ENCODE measurements at places on chromosomes 16 and 17.

DNA sequence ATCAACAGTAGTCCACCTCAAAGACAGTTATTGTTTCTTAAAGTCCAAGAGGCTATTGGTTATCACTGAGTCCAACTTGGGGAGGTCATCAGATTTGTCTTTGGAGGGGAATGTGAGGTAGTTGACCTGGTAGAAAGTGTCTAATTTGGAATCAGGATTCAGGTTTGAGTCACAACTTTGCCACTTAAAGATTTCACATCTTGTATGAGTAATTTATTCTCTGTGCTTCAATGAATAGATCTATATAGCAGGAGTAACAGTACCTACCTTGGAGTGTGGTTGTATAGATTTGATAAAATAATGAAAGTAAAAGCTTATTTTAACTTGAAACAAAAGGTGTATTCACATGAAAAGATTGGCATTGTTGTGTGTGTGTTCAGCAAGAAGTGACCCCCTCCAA, 119.3 kb upstream of the TBX2 start:
- DNase-seq, result no peak

- DNase-seq, result no peak
Observed at GRCh38 chr17:79595471-79595870, 15.4 kb downstream of the RBFOX3 start.

DNA sequence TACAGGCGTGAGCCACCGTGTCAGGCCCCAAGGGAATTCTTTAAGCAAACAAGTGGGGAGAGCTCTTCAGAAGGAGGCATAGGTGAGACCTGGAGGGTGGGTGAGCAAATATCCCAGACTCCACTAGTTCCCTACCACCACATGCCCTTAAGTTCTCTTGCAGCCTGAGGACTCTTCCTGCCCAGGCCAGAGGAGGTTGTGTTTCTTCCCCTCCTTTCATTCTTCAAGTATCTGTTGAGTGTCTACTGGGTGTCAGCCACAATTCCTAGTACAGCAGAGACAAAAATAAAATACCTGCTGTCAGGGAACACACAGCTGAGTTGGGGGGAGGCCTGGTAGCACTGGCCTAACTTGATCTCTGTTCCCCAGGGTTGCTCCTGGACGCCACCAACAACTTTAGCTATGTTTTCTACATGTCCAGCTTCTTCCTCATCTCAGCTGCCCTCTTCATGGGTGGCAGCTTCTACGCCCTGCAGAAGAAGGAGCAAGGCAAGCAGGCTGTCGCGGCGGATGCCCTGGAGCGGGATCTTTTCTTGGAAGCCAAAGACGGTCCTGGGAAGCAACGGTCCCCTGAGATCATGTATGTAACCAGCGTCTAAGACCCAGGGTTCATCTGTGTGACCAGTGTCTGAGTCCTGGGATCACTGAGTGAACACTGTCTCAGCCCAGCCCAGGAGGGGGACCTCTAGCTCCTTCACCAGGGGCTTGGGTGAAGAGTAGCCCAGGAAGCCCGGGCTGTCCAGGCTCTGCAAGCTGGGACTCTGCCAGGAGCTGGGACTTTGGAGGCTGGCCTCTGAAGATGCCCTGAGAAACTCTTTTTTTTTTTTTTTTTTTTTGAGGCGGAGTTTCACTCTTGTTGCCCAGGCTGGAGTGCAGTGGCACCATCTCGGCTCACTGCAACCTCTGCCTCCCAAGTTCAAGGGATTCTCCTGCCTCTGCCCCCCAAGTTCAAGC, 5.9 kb upstream of the ARMC7 start:
- DNase-seq, result no peak

DNA sequence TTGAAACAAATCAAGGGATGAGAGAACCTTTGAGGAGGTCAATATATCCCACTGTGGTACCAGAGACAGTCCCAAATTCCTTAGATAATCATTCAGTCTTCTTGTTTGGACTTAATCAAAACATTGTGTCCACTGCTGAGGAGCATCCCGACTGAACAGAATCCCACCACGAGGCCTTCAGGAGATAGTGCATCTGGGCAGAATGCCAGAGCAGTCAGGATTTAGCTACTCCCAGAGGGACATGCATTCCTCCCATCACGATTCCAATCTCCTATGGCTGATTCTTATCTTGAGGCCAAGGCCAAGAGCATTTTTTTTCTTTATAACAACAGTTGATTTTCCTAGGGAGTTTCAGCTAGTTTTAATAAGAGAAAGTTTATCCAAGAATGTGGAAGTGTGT, 87.4 kb upstream of the COX10 start:
- no peak for DNase-seq

- no peak for DNase-seq
Observed at GRCh38 chr17:5365831-5366230, 53.6 kb downstream of the NUP88 start.

GRCh38 chr17:1640329-1641064, 5.0 kb downstream of the SCARF1 start:
- no peak for DNase-seq

- no peak for DNase-seq
Observed at GRCh38 chr17:51722994-51723393, 435.5 kb downstream of the CA10 start.

- DNase-seq, result no peak
Observed at GRCh38 chr17:80163336-80163735, 6.5 kb upstream of the CARD14 start.

GRCh38 chr17:55735731-55736405, 13.2 kb upstream of the TMEM100 start:
- DNase-seq, result no peak

- no peak for DNase-seq
Observed at GRCh38 chr17:7261379-7262191, 693 bp downstream of the CLDN7 start.

GRCh38 chr17:7293816-7294613, 424 bp downstream of the YBX2 start:
- DNase-seq, result no peak

DNA sequence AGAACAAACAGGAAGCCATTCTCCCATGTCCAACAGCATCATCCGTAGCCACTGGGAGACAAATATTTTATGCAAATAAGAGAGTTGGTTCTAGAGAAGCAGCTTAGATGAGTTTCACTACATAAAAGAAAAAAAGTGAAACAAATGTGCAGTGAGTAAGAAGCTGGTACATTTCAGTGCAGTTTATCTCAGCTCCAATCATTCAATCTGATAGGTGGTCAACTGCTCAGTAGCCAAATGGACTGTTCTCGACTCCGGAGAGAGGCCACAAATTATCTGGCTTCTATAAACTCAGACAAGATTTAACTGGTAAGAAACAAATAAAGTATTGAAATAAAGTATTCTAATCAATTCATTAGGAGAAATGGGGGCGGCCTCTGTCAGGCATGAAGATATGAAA, 68.3 kb downstream of the MAF start:
- DNase-seq, result no peak

DNA sequence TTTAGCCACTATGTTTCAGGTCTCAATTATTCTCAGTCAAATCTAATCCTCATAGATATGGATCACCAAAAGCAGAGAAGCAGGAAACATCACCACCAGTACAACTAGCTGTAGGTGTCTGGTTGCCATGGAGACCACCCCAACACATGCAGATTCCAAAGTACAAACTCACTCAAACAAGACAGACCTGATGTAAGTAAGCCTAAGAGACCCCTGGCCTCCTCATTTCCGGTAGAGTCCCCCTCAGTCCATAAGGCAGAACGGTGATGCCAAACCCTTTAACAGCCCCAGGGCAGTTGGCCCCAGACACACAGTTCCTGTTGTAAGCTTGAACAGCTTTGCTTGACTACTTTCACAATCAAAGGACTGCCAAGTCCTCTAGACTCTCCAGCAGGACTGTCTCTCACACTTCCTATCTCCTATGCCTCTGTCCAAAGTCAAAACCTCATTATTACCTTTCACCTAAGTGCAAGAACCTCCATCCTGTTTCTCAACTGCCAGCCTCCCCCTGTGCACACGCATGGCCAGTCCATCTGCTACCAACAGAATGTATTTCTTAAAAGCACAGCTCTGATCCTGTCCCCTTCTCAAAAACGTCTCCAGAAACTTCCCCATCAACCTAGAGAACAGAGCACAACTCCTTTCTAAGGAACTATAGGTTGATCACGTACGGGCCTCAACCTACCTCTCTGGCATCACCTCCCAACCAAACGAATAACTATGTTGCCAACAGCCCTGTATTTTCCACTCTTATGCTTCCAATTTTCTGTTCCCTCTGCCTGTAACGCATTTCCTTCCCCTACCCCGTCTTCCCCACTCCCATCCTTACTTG, 23.9 kb downstream of the SLC39A11 start:
- peak; percentile 13 for DNase-seq

DNA sequence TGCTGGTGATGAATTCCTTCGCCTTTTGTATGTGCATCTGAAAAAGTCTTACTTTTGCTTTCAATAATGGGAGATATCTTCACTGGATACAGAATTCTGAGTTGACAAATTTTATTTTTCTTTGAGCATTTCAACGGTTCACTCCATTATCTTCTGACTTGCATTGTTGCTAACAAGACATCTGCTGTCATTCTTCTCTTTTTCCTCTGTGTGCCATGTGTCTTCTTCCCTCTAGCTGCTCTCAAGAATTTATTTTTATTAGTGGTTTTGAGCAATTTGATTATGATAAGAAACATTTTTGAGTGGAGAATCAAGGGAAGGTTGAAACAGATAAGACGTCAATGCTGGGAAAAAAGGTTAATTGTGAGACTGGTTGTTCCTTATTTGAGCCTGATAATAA, 471.8 kb downstream of the CDH13 start:
- no peak for DNase-seq

- no peak for DNase-seq
Observed at GRCh38 chr16:89491974-89492687, 1.8 kb upstream of the ANKRD11 start.

DNA sequence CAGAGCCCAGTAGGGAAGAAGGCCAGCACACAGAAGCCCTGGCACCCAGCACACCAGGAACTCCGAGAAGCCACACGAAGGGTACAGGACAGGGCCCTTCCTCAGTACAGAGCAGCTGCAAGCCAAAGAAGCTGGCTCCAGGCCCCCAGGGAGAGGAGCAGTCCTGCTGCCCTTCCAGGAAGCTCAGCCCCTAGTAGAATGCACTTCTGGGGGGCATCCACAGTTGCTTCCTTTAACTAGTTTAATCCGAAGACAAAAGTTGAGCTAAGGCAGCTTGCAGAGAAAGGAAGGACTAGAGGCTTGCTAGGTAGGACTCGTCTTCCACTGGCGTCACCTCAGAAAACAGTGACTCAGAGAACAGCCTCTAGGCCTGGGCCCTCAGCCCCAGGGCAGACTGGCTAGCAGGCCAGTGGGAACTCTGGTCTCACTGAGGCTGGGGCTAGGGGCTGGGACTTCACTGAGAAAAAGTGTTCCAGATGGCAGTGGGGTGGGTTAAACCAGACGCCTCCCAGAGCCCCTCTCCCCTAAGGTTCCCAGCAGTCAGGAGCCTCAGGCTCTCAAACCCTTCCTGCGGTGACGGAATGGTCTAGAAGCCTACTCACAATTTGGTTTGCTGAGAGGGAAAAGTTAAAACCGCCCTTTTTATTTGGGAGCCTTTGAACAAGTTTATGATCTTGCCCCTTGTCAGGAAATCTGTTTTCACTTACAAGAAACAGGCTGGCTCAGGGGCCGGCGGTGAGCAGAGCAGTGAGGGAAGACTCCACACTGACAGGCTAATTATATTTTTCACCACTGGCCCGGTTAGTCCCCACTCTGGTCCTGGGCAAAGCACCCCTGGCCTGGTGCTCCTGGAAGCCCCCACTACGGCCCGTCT, 41.4 kb downstream of the ACTG1 start:
- no peak for DNase-seq

DNA sequence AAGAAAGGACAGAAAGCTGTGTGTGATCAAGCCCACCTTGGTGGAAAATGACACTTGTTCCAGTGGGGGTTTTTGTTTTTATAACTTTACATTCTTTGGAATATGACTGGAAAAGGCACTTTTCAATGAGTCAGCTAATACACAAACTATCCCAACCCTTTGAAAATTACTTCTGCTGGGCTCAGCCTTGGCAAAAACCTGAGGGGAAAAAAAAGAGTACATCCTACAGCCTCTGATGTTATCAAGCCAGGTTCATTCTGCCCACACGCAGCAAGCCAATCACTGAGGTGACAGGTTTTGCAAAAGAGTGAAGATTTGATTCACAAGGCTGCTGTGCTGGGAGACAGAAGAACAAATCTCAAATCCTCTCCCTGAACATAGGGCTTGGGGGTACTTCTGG, 484.5 kb upstream of the ERCC4 start:
- DNase-seq, result no peak

DNA sequence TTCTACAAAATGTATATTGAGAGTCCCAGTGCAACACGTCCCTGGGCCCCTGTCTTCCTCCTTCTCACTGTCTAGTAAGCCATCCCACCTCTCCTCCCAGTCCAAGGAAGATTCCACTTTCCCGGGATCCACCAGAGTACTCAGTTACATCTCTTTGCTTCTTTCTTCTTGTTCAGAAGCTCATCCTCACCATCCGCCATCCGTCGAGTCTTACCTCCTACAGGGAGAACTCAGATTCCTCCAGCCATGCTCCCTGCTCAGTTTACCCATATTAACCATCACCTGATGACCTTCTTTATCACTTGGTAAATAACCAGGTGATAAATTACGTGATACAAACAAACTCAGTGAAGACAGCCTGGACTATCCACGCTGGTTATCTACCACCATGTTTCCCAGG, 57.1 kb downstream of the CYTH1 start:
- DNase-seq, result no peak

DNA sequence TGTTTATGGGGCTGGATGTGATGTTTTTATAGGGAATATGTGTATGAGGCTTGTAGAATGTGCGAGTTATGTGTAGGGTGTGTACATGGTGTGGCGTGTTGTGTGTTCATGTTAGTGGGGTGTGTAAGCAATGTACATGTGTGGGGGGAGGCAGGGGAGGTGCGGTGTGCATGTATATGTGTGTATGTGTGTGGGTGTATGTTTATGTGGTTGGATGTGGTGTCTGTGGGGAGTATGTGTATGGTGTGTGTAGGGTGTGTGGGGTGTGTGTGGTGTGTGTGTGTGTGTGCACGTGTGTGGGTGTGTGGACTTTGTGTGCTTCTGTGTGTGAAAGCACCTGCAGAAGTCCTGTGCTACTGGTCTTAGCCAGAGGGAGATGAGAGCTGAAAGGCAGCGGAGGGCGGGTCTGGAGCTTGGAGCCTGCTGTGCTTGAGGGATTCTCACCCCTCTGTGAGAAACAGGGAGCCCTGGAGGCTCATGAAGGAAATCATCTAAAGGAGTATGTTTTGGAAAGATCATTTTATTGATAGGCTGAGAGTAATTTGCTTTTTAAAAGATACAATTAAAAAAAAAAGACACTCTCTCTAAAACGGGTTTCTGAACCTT, 222.7 kb downstream of the HS3ST4 start:
- DNase-seq, result no peak

GRCh38 chr17:48295362-48296288, 134.4 kb downstream of the SKAP1 start:
- no peak for DNase-seq

GRCh38 chr17:42918902-42919521, 18.4 kb downstream of the G6PC1 start:
- no peak for DNase-seq

Data from GM04503 (cell line).